MCF 10A (cell line): ENCODE measurements at places on chromosomes 1 and 21. TPM values are rescaled to one million over a fixed set of nuclear protein-coding genes. Genes with fewer than 3 reads are reported as not detected.

The FAM151A gene
- not detected in 2 replicates for total RNA-seq

The TMEM82 gene
- total RNA-seq = not detected in 2 replicates

The C8A gene
- not detected in 2 replicates for total RNA-seq

The C1QB gene
- total RNA-seq = not detected in 2 replicates

The ACTL8 gene
- 0.23 TPM in 1 of 2 replicates, not detected in the other for total RNA-seq

The NTNG1 gene
- 0.44 TPM in 1 of 2 replicates, not detected in the other for total RNA-seq

The TCHH gene
- 0.12 and 0.22 TPM in 2 replicates for total RNA-seq
